ENCODE measurements at places on chromosomes 5 and 9.

GRCh38 chr9:73437758-73438157, 286.1 kb downstream of the ANXA1 start:
- no peak for DNase-seq

GRCh38 chr9:29793970-29794369, 2220.7 kb upstream of the C9orf72 start:
- no peak for DNase-seq

GRCh38 chr5:158869092-158869491, 230.6 kb downstream of the EBF1 start:
- DNase-seq, result no peak

- DNase-seq, result no peak
These were observed 30.6 kb downstream of the C9orf85 start for GRCh38 chr9:71941998-71942567.

DNA sequence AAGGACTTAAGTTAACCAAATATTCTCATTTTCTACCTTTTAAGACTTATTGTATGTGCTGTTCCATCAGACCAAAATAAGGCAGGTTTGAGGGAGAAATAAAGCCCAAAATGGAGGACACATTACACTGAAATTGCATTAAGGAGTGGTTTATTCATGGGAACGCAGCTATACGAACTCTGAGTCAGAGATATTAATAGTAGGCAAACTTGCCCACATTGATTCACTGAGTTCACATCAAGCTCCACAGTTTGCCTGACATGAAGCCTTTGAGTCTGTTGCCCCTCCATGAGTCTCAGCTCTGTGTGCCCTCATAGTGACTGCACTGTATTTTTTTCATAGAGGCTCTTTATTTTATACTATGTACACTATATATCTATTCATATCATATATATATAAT, 135.0 kb upstream of the SNX2 start:
- peak; percentile 2 for DNase-seq

GRCh38 chr9:98781588-98782383, 14.6 kb downstream of the ANKS6 start:
- DNase-seq, result no peak

DNA sequence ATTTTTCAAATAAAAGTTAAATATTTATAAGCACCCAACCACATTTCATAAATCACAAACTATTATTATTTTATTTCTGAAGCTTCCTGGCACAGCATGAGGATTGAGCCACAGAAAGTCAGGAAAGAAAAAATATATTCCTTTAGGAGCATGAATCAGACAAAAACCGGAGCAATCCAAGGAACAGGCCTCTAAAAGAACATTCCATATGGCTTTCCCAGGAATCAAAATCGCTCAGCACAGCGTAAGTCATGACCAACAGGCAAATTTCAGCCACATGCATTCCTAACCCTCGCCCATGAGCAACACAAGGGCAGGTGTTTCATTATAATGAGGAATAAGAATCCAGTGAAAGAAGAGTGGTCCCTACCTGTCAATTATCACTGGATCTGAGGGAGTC, 26.7 kb downstream of the EBF1 start:
- DNase-seq, result no peak

DNA sequence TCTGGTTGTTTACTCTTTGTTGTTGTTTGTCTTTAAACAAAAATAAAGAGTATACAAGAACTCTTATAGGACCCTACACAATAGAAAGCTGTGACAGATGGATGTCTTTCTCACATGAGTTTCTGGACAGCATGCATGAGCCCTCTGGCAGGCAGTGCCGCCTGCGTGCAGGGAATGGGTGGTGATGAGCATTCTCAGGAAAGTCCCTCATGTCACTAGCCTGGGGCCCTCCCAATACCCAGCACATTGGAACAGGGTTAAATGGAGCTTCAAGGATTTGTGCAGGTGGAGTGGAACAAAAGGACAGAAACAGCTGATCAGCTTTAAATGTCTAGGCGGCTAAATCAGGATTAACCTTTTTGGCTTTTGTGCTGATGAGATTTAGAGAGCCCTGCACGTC, 181.0 kb upstream of the CD180 start:
- DNase-seq, result no peak

Measured in ELR (cell line).